ENCODE measurements at places on chromosomes 4 and X.

GRCh38 chrX:151725338-151725614 lies 9.3 kb upstream of the CNGA2 start:
- no peak overlapping the region for H3K27ac ChIP-seq
- peaks cover 52% of the 10 kb centered on the region for H3K27me3 ChIP-seq
- H3K4me3 ChIP-seq = no peak overlapping the region
- no peaks in the 10 kb centered on the region for H3K4me1 ChIP-seq

DNA sequence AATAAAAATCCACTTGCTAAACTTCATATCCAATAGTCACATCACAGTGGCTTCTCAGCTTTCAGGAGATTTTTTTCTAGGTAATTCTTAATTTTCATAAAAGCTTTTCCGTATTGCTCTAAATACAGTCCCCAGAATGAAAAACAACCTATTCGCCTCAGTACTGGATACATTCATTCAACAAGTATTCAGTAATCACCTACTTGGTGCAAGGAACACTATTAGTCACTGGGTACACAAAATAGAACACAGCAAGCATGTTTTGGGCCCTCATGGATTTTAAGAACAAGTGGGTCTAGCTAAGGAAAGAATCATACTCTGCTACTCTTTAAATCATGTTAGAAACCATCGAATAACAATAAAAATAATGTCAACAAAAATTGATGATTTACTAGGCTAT lies 2.8 kb upstream of the BEX3 start:
- no peaks in the 10 kb centered on the region for H3K27me3 ChIP-seq
- DNase-seq = no peak
- H3K27ac ChIP-seq = no peak overlapping the region

GRCh38 chr4:56195025-56195424 lies 192.3 kb downstream of the AASDH start:
- no peaks in the 10 kb centered on the region for H3K36me3 ChIP-seq
- H3K27me3 ChIP-seq = no peaks in the 10 kb centered on the region
- DNase-seq = no peak

GRCh38 chr4:90393215-90393614 lies 266.0 kb downstream of the CCSER1 start:
- no peaks in the 10 kb centered on the region for H3K36me3 ChIP-seq
- no peak overlapping the region for H3K27ac ChIP-seq
- DNase-seq = no peak

DNA sequence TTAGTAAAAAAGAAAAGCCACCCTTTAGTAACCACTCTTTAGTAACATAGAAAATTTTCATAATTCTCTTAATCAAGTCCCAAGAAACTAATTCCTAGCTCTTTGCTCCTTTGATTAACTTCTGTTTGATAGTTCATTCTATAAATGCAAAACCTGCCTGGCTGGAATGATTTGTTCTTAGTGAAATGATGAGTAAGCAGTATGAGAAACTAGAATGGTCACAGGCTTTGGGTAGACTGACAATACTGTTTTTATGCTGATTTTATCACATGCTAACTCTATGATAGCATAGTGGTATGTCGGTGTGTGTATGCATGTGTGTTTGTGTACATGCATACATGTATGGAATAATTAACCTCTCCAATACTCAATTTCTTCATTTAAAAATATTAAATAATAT lies 81.2 kb downstream of the SYTL5 start:
- no peak overlapping the region for H3K27ac ChIP-seq
- no peaks in the 10 kb centered on the region for H3K27me3 ChIP-seq
- no peak overlapping the region for H3K4me3 ChIP-seq
- no peak for DNase-seq
- H3K4me1 ChIP-seq = no peaks in the 10 kb centered on the region
- no peaks in the 10 kb centered on the region for H3K36me3 ChIP-seq

Measured in Calu3 (cell line).